ENCODE measurements at places on chromosomes 2 and 18.

- DNase-seq: no peak
These were observed 131.9 kb upstream of the ALKAL2 start for GRCh38 chr2:419687-420317.

GRCh38 chr2:3348767-3349166 is 28.9 kb downstream of the EIPR1 start:
- DNase-seq: no peak

DNA sequence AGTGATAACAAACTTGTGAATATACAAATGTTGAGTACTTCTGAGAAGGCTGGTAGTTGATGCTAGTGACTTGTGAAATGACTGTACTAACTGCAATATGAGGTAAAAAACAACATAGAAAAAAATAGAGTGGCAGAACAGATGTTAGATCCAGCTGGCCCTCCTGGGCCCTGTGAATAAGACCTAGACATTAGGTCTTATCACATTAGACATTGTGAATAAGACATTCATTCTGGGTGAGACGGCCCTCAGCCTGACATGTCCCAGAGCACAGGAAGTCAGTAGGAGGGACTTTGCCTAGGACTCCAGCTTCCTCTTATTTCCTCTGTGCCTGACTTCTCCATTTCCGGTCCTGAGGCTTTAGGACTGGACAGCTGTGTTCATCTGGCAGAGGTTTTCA is 22.9 kb downstream of the DOK1 start:
- no peak for DNase-seq

DNA sequence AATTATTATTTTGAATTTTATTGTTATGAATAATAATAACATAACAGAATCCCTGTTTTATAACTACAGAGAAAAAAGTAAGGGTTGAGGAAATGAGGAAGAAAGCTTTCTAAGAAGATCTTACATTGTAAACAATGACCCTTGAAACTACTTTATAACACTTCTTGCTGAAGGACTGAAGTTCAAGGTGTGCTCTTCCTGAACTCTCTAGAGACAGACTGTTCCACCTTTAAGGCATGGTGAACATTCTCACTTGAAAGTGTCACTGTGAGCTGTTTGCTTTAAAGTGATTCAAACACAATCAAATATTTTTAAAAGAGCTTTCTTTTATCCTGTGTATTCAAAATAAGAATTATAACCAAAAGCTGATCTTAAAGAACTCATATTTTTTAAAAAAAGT is 131.5 kb downstream of the DNAH7 start:
- no peak for DNase-seq

DNA sequence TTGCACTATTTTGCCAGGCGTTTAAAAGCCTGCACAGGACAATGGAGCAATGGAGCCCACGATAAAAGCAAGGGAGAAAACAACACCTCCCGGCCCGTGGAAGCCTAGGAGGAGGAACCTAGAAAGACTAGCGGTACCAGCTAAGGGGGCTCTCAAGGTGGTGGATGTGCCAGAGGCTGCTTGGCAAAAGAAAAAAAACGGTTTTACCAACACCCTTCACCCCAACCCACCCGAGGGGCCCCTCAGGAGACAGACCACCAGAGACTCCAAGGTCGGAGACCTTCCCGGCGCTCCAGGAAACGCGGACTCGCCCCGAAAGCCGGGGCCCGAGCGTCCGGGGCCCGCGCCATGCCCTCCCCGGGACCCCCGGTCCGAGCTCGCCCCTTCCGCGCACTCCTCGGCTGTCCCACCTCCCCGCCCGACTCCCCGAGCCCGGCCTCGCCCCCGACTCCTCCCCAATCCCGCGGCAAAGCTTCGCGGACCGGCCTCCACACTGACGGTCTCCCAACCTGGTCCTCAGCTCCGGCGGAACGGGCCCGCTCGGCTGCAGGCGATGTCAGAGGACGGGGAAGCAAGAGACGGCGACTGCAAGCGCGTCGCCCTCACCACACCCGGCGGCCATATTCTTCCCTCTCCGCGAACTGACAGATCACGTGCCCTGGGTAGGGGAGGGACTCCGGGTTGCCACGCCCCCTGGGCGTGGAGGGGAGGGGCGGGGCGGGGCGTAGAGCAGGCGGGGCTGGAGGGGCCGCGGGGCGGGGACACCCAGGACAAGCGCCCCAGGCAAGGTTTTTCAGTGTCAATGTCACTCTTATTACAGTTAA is at the start of gene KIDINS220:
Gene KIDINS220, minus strand, starts transcription at position 643 of the 824 bp plus-strand sequence. CDS start 10,520 bp downstream, outside the sequence.
- DNase-seq: peak; percentile 29

DNA sequence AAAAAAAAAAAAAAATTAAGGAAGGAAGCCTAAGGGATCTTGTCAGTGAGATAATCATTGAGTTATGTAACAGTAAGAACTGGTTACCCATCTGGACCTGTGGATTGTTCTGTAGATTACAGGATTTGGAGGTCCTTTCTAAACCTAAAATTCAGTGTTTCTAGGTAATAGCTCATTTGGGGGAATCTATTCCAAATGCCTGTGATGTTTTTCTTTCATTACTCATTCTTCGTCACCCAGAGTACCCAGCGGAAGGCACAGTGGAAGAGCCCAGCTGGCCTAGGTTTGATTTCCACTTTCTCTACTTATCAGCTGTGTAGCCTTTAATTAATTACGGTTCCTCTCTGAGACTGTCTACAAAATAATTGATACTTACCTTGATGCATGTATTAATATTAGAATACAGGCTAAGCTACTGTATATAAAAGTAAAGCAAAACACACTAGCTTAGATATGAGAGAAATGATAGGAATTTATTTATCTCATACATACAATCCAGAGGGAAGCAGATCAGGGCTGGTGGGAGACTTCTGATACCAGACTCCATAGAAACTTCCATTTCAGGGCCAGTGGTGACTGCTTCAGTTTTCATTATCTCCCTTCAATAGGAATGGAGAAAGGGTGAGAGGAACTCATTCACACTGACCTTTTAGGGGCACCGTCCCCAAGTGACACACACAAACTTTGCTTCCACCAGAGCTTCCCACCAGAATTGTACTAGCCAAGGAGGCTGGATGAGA is 115.8 kb upstream of the NOSTRIN start:
- no peak for DNase-seq

- no peak for DNase-seq
These were observed 58.2 kb downstream of the ITGB6 start for GRCh38 chr2:160141912-160142311.
